Forelimb muscle (tissue), 1 donor: ENCODE measurements at places on chromosomes 13 and 19. TPM values are rescaled to one million over a fixed set of nuclear protein-coding genes. Genes with fewer than 3 reads are reported as not detected.

Gene FFAR3
- polyA plus RNA-seq: 0.08 TPM

Gene COMMD6
- 174 TPM for polyA plus RNA-seq

DNA sequence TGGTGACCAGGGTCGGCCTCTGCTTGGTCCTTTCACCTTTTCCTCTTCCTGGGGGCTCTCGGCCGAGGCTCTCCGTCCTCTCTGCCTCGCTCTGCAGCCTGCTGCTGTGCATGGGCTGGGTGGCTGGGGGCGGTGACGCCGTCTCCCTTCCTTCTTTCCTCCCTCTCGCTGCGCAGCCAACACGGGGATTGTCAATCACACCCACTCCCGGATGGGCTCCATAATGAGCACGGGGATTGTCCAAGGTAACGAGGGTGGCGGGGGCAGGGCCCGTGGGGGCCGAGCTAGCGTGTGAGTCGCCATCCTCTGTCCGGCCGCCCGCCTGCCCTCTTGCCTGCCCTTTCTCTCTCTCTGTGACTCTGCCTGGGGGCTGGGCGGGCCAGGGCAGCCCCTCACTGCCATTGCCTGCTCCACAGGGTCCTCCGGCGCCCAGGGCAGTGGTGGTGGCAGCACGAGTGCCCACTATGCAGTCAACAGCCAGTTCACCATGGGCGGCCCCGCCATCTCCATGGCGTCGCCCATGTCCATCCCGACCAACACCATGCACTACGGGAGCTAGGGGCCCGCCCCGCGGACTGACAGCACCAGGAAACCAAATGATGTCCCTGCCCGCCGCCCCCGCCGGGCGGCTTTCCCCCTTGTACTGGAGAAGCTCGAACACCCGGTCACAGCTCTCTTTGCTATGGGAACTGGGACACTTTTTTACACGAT lies 7.1 kb downstream of the YIPF2 start:
- no peak for DNase-seq

DNA sequence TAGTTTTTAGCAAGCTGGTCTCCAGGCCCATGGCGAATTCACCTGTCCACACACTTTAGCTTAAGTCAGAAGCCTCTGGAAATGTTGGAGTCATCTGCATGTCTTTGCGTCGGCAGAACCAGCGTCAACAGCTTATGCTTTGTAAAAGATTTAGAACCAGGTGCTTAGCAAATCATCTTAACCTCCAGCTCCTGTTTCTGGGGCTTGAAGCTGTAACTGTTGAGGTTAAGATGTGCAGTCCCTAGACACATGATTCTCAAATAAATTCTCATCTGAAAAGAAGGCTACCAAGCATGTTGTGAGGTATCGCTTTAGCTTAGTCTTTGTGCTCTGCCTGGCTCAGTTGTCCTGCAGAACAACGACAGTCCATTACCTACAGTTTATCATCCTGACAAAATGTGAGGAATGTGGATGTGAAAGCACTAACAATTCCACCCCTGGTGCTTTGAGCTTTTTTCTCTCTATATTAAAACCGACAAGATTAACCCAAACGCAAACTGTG lies 4.4 kb downstream of the EFNB2 start:
- no peak for DNase-seq

DNA sequence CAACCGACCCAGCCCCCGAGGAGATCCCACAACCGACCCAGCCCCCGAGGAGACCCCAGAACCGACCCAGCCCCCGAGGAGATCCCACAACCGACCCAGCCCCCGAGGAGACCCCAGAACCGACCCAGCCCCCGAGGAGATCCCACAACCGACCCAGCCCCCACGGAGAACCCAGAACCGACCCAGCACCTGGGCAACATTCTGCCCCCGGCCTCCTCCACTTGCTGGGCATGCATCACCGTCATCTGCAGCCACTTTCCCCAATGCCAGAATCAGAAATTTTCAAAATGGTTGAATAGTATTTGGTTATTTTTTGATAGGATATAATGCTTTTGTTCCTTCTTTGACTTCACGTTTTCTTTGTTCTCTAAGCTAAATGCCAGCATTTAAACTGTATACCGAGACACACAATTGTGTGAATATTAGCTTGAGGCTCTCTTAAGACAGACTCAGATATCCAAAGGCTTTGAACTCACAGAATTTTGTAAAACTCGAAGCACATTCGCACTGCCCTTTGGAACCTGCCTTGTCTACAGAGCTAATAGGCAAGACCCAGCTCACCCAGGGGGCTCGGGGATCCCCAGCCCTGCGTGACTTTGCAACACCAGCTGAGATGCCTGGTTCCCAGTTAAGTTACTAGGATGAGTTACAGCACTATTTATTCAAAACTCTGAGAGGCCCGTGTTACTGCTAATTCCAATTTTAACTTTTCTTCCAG lies 15.5 kb upstream of the RASA3 start:
- no peak for DNase-seq

DNA sequence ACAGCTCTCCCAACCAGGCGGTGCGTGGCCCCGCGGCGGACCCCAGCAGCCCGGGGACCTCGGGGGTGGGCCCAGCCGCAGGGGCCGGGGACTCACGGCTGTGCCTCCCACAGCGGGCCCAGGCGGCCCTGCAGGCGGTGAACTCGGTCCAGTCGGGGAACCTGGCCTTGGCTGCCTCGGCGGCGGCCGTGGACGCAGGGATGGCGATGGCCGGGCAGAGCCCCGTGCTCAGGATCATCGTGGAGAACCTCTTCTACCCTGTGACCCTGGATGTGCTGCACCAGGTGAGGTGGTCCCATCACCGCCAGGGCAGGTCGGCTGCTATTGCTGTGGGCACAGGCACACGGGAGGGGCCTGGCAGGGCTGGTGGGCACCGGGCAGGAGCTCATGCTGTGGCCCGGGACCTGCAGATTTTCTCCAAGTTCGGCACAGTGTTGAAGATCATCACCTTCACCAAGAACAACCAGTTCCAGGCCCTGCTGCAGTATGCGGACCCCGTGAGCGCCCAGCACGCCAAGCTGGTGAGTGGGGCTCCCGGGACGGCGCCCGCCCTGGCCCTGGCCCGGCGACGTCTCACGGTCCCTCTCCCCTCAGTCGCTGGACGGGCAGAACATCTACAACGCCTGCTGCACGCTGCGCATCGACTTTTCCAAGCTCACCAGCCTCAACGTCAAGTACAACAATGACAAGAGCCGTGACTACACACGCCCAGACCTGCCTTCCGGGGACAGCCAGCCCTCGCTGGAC lies 7.3 kb downstream of the PTBP1 start:
- DNase-seq: no peak

- no peak for DNase-seq
Measured at GRCh38 chr13:36872621-36873020, 47.4 kb downstream of the SMAD9 start.

GRCh38 chr13:61192826-61193225 lies 222.8 kb downstream of the PCDH20 start:
- DNase-seq: no peak

Gene KL
- 2.5 TPM for polyA plus RNA-seq

Gene B3GNT8
- polyA plus RNA-seq: 1.8 TPM

- no peak for DNase-seq
Measured at GRCh38 chr13:67223024-67223423, 7.1 kb downstream of the PCDH9 start.

GRCh38 chr13:41064493-41064892 lies 3.2 kb downstream of the WBP4 start:
- no peak for DNase-seq

Gene PAK4
- 17.5 TPM for polyA plus RNA-seq

- no peak for DNase-seq
Measured at GRCh38 chr19:11678504-11678903, 60.2 kb downstream of the ZNF823 start.

- DNase-seq: no peak
Measured at GRCh38 chr13:102817907-102818306, 19.0 kb downstream of the BIVM start.

DNA sequence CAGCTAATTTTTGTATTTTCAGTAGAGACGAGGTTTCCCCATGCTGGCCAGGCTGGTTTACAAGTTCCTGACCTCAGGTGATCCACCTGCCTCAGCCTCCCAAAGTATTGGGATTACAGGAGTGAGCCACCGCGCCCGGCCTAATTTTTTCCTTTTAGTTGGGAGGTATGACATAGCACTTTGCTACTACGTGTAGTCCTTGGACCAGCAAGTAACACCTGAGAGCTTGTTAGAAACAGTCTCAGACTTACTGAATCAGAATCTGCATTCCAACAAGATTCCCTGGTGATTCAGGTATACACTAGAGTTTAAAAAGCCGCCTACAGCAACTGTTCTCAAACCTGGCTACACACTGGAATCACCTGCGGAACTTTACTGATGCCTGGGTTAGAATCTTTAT lies 1.8 kb upstream of the FARP1 start:
- DNase-seq: no peak
